ENCODE measurements at places on chromosomes 7 and 10. TPM values are rescaled to one million over a fixed set of nuclear protein-coding genes. Genes with fewer than 3 reads are reported as not detected.
A peak's percentile ranks its signal among the peaks of the same experiment; 100 is the strongest.

The EBLN1 gene
- not detected for total RNA-seq

The MYOZ1 gene
- total RNA-seq, result not detected

The PRTFDC1 gene
- 0.47 TPM for total RNA-seq

The AS3MT gene
- 0.18 TPM for total RNA-seq

The POM121C gene
- 78.2 TPM for total RNA-seq

The SFTPA2 gene
- total RNA-seq, result 3.8 TPM

The ARHGEF35 gene
- total RNA-seq, result 2.6 TPM

GRCh38 chr10:42650374-42650773 lies 12.0 kb upstream of the ZNF33B start:
- no peak for DNase-seq

GRCh38 chr7:29990931-29991330 lies 1.3 kb upstream of the SCRN1 start:
- DNase-seq, result no peak

DNA sequence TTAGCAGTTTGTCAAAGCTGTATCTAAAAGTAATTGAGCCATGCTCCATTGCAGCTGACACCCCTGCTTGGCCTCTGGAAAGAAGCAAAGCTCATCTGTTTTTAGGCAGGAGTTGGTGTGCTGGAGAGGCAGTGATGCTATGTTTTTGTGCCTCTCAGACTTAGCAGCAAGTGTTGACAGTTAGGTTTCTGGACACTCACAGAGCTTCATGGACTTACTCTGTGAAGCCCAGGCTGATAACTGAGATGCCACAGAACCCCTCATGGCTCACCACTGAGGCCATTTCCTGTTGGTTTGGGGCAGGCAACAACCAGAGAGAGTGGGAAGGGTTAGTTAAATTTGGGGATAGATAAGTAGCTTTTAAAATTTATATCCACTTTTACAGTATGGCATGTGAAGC lies 59.8 kb downstream of the BTAF1 start:
- no peak for DNase-seq

- no peak for DNase-seq
Observed at GRCh38 chr10:58089739-58090138, 178.0 kb downstream of the IPMK start.

- DNase-seq, result peak; percentile 8
Observed at GRCh38 chr10:2949948-2950354, 117.4 kb upstream of the PFKP start.

GRCh38 chr7:96045919-96046318 lies 273.6 kb downstream of the DYNC1I1 start:
- no peak for DNase-seq

GRCh38 chr7:108351729-108352131 lies 104.5 kb downstream of the NRCAM start:
- no peak for DNase-seq

- DNase-seq, result no peak
Observed at GRCh38 chr7:67598469-67598868, 601.8 kb downstream of the TYW1 start.

GRCh38 chr10:74880041-74880440 lies 53.6 kb downstream of the KAT6B start:
- DNase-seq, result no peak

GRCh38 chr7:5237286-5237685 lies 45.5 kb upstream of the SLC29A4 start:
- DNase-seq, result no peak

- no peak for DNase-seq
Observed at GRCh38 chr7:18421297-18422002, 74.1 kb upstream of the HDAC9 start.

- DNase-seq, result no peak
Observed at GRCh38 chr7:131068604-131069021, 259.1 kb upstream of the MKLN1 start.

GRCh38 chr7:105122619-105123018 lies 108.6 kb downstream of the KMT2E start:
- DNase-seq, result no peak

DNA sequence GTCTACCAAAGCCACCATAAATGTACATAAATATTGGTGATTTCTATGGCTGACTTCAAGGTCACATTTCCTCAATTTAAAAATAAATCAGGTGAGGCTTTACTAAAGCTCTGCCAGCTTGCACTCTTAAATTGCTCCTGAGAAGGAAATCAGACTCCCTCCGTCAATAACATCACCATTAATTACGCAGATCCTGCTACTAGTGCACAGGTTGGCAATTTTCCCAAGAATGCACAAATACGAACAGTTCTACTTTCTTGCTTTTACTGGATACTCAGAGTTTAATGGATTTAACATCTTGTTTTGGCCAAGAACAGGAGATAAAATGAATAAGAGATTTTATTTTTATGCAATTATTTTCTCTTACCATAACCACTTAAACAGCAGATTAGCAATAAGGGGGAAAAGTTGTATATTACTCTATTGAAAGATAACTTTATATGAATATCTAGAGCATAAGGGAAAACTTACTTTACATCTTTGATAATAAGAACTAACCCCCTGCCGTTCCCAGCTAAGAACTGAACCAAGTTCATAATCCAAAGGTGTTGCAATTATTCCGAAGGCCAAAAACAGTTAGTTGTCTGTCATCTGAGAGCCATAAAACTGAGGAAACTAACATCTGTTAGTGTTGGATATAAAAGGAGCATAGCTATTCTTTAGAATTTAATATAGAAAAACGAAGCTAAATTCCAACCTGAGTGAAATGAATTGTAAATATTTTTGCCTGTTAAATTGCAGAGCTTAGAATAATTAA lies 140.5 kb downstream of the TWIST1 start:
- DNase-seq, result no peak

Measured in activated T-cell treated with anti-CD3 and anti-CD28 coated beads, Interleukin-2, amount 50 U/mL, for 4 hours (primary cell).